Gastrocnemius medialis (tissue), 4 donors: ENCODE measurements at places on chromosomes 1 and 21. TPM values are rescaled to one million over a fixed set of nuclear protein-coding genes. Genes with fewer than 3 reads are reported as not detected.

Gene TCP10L
- 0.19 TPM for total RNA-seq

Gene KRTAP7-1
- not detected for total RNA-seq

Gene CENPF
- total RNA-seq: 1.0 TPM

Gene FAM89A
- 2.1 TPM for total RNA-seq

Gene CASQ1
- 329 TPM for total RNA-seq
